SJCRH30 (cell line): ENCODE measurements at places on chromosomes 4 and X. TPM values are rescaled to one million over a fixed set of nuclear protein-coding genes. Genes with fewer than 3 reads are reported as not detected.

The COL25A1 gene
- total RNA-seq: 12.1 and 13.2 TPM in 2 replicates

- no peak overlapping the region for H3K4me3 ChIP-seq
- H3K36me3 ChIP-seq: no peaks in the 10 kb centered on the region
- no peak for DNase-seq
- no peaks in the 10 kb centered on the region for H3K27me3 ChIP-seq
- no peak overlapping the region for H3K27ac ChIP-seq
These were observed 6.5 kb upstream of the DLG3 start for GRCh38 chrX:70437921-70438665.

DNA sequence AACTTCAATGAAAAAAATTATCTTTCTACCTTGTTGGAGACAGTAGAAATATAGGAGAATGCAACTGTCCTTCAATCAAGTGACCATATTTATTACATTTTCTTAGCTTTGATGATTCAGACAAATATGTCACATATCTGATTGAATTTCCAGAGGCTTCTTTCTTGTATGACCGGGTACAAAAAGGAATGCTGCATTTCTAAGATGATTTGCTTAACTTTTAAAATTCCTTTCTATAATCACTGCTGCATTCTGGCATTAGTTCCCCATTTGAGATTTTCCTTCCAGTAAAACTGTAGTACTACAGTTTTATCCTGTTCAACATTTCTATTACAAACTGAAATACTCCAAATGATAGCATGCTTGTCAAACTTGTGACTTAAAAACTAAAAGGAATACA is 5.2 kb downstream of the MFSD8 start:
- H3K36me3 ChIP-seq: no peaks in the 10 kb centered on the region
- DNase-seq: no peak
- no peaks in the 10 kb centered on the region for H3K27me3 ChIP-seq
- H3K27ac ChIP-seq: no peak overlapping the region
- H3K4me3 ChIP-seq: no peak overlapping the region

DNA sequence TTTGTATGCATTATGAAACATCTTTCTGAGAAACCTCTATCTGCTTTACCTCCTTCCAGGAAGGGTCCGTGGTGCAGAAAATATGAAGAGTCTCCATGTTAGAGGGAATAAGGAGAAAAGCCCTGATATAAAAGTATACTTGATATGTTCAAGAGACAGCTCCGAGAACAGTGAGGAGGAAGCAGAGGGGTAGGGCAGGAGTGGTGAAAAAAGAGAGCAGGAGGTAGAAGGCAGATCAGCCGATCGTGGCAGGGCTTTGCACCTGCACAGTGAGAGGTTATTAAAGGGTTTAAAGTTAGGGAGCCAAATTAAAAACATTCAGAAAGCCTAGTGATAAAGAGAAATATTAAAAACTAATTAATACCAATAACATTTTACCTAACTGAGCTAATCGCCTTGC is 419.7 kb downstream of the FAT4 start:
- peaks cover 10% of the 10 kb centered on the region for H3K4me1 ChIP-seq
- DNase-seq: no peak
- H3K27me3 ChIP-seq: no peaks in the 10 kb centered on the region; the same call in 1 of the 2 replicates
- H3K36me3 ChIP-seq: no peaks in the 10 kb centered on the region

The ZXDA gene
- 1.0 and 1.3 TPM in 2 replicates for total RNA-seq

GRCh38 chr4:108861334-108861733 is 98.5 kb upstream of the ETNPPL start:
- no peak overlapping the region for H3K4me3 ChIP-seq
- H3K27ac ChIP-seq: no peak overlapping the region
- DNase-seq: peak; percentile 47
- H3K36me3 ChIP-seq: 0 out of 2 replicates have a peak, but pooled peaks cover 2% of the 10 kb centered on the region

DNA sequence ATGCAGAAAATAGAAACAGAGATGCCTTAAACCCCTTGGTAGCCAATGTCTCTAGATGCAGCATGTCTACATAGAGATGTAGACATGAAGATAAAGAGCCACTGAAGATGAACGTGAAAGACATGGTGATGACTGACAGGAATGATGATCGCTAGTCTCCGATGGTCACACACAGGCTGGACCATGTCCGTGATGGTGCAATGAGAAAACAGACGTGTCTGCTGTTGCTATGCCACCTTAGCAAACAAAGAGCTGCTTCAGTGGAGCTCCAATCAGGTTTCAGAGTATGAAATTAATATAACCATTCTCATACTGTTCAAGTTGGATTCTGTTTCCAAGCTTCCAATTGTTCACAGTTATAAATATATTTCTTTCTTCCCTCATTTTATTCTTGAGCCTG is 256.5 kb downstream of the CAMK2D start:
- H3K4me3 ChIP-seq: no peak overlapping the region
- no peak overlapping the region for H3K27ac ChIP-seq
- no peaks in the 10 kb centered on the region for H3K27me3 ChIP-seq
- peaks cover 2% of the 10 kb centered on the region; the same call in 1 of the 2 replicates for H3K36me3 ChIP-seq
- H3K4me1 ChIP-seq: no peaks in the 10 kb centered on the region
- no peak for DNase-seq

DNA sequence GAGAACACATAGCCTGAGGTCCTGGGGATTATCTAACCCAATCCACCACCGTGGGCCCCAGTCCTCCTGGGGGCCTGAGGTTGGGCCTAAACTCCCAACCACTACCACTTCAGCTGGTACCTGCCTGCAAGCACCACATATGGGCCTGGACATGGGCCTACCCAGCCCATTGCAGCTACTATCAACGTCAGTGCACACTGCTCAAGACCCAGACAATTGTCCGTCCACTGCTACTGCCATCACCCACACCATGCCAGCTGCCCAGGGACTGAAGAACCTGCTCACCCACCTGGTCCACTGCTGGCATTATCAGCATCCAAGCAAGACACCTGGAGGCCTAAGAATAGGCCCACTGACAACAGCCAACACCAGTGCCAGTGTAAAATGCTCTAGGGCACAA is 88.1 kb downstream of the COL4A5 start:
- H3K27me3 ChIP-seq: no peaks in the 10 kb centered on the region
- H3K4me1 ChIP-seq: no peaks in the 10 kb centered on the region
- no peaks in the 10 kb centered on the region for H3K36me3 ChIP-seq
- no peak for DNase-seq

The ADRA2C gene
- total RNA-seq: 17.9 and 18.5 TPM in 2 replicates

DNA sequence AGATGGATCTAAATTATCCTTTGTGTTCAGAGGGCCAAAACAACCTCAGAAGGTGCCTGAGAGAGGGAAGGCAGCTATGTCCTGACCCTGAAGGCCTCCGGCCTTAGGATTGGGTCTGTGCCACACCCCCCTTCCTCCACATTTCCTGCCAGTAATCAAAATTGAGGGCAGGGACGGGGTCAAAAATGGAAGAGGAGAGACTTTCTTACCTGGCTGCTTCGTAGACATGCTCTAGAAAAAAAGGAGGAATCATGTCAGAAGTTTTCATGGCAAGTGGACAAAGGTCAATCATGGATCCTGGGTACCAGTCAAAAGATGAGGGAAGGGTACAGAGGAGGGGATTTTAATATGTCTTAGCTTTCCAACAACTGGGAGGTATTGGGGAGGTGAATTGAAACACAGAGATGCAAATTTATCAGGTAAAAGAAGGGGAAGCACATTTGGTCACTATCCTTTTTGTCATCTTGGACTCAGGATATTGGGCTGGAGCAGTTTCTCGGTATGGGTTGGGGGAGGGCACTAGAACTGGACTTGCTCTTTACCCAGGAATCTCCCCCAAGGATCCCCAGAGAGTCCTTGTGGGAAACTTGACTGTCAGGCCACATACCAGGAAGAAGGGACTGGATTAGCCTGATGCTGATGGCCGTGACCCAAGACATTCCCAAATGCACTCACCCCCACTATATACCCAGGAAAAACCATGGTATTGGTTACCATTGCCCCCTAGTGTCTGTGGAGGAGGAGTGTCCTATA is 17.1 kb downstream of the VSIG4 start:
- DNase-seq: peak; percentile 2
- H3K27ac ChIP-seq: no peak overlapping the region
- no peaks in the 10 kb centered on the region for H3K27me3 ChIP-seq
- H3K36me3 ChIP-seq: no peaks in the 10 kb centered on the region
- no peak overlapping the region for H3K4me3 ChIP-seq

DNA sequence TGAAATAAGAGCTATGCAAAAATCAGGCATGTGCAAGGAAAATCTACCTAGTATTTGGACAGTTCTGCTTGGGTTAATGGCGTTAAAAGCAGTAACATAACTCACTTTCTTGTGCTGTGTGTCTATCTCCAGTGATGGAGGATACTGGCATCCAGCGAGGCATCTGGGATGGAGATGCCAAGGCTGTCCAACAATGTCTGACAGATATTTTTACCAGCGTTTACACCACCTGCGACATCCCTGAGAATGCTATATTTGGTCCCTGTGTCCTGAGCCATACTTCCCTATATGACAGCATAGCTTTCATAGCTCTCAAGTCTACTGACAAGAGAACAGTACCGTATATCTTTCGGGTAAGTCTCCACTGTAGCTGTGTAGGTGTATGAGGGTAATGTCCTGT is 2.6 kb downstream of the PRDM8 start:
- 0 out of 2 replicates have a peak, but pooled peaks cover 2% of the 10 kb centered on the region for H3K36me3 ChIP-seq
- H3K27me3 ChIP-seq: no peaks in the 10 kb centered on the region
- no peak overlapping the region for H3K27ac ChIP-seq

The HGFAC gene
- total RNA-seq: 0.12 and 0.63 TPM in 2 replicates

- no peaks in the 10 kb centered on the region for H3K36me3 ChIP-seq
- no peak overlapping the region for H3K27ac ChIP-seq
- H3K4me1 ChIP-seq: no peaks in the 10 kb centered on the region
These were observed 4.2 kb upstream of the CDS1 start for GRCh38 chr4:84578540-84579402.

DNA sequence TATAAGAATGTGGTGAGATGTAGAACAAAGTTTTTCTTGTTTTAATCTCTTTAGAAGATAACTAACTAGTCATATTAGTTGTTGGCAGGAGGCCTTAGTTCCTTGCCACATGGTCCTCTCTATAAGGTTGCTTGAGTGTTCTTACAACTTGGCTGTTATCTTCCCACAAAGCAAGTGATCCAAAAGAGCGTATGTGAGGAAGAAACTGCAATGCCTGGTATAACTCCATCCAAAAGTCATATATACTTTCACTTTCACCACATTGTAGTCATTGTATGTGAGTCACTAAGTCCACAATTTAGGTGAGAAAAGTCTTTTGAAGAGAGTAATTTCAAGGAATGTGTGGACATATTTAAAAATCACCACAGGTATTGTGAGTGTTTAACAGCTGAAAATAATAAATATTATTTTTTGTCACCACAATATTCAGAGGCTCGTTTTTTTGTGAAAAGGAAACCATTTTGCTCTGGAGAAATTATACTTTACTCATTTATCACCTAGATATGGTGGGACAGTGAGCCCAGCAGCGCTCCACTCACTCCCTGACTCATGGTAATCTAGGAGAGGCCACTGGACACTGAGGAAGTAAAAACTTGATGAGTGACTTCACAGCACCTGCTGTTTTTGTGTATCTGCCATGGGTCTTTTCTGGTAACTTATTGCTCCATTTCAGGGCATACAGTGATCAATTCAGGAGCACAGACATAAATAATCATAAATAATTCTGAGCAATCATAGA is 369.4 kb upstream of the NDST3 start:
- no peaks in the 10 kb centered on the region for H3K27me3 ChIP-seq
- no peak overlapping the region for H3K27ac ChIP-seq
- 0 out of 2 replicates have a peak, but pooled peaks cover 3% of the 10 kb centered on the region for H3K4me1 ChIP-seq
- no peaks in the 10 kb centered on the region for H3K36me3 ChIP-seq
- no peak overlapping the region for H3K4me3 ChIP-seq

DNA sequence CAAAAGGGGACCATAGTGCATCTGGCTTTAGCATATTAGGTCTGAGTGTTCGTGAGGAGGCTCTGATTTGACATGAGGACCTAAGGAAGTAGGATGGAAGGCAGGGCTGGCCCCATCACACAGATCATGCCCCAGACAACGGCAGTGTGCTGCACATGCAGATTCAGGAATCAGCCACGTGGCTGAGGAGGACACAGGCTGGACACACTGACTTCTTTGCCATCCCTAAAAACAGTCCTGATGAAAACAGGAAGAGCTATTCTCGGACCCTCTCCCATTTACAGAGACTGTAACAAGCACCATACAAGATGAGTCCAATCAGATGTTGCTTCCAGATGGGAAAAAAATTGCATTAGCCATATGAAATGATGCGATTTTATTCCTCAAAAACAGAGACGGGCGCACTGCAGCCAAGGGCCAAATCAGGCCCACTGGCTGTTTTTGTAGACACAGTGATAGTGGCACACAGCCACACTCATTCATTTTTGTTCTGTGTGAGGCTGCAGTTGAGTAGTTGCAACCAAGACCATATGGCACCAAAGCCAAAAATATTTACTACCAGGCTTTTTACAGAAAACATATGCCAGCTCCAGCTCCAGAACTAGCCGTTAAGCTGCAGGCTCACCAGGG is 41.0 kb downstream of the ACSL1 start:
- no peaks in the 10 kb centered on the region for H3K36me3 ChIP-seq
- no peak overlapping the region for H3K4me3 ChIP-seq
- no peak overlapping the region for H3K27ac ChIP-seq

DNA sequence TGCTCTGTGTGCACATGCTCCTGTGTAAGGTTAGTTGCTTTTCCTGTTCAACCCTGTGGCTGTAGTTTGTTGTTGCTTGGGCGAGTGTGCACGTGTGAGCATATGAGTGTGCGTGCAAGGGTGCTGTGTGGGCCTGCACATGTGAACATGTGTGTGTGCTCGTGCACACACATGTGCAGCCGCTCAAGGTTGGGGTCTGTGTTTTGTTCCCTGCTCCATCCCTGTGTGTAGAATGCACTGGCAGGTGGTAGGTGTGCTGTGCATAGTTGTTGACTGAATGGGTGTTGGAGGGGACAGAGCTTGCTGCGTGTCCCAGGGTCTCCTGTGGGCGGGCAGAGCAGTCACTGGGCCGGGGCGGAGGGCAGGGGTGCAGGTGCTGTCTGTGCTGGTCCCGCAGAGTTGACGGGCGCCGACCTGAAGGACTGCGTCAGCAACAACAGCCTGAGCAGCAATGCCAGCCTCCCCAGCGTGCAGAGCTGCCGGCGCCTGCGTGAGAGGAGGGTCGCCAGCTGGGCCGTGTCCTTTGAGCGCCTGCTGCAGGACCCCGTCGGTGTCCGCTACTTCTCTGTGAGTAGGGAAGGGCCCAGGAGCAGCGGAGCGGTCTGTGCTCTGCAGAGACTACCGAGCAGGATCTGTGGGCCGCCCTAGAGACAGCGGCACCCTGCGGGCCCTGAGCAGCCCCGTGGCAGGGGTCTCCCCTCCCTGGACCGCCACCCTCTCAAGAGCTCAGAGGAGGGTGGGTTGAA is 27.9 kb upstream of the HGFAC start:
- no peaks in the 10 kb centered on the region for H3K27me3 ChIP-seq
- H3K36me3 ChIP-seq: peaks cover 11% of the 10 kb centered on the region; the same call in 1 of the 2 replicates
- H3K4me1 ChIP-seq: peaks cover 25% of the 10 kb centered on the region
- no peak overlapping the region for H3K27ac ChIP-seq
- H3K4me3 ChIP-seq: no peak overlapping the region
- DNase-seq: no peak

DNA sequence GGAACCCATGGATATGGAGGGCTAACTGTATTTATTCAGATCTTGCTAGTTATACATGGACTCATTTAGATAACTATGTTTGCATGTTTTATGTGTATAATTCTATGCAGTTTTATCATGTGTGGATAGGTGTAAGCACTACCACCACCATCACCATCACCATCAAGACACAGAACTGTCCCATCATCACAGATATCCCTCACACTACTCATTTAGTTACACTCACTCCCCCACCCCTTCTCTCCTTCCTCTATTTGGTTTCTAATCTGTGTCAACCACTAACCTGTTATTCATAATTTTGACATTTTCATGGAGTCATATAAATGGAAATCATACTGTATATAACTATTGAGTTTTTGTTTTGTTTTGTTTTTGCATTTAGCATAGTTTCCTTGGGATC is 43.7 kb downstream of the STAG2 start:
- H3K27me3 ChIP-seq: no peaks in the 10 kb centered on the region
- H3K27ac ChIP-seq: no peak overlapping the region
- H3K36me3 ChIP-seq: peaks cover 6% of the 10 kb centered on the region
- H3K4me3 ChIP-seq: no peak overlapping the region
- DNase-seq: no peak
